ENCODE measurements at places on chromosomes 3 and 15.

DNA sequence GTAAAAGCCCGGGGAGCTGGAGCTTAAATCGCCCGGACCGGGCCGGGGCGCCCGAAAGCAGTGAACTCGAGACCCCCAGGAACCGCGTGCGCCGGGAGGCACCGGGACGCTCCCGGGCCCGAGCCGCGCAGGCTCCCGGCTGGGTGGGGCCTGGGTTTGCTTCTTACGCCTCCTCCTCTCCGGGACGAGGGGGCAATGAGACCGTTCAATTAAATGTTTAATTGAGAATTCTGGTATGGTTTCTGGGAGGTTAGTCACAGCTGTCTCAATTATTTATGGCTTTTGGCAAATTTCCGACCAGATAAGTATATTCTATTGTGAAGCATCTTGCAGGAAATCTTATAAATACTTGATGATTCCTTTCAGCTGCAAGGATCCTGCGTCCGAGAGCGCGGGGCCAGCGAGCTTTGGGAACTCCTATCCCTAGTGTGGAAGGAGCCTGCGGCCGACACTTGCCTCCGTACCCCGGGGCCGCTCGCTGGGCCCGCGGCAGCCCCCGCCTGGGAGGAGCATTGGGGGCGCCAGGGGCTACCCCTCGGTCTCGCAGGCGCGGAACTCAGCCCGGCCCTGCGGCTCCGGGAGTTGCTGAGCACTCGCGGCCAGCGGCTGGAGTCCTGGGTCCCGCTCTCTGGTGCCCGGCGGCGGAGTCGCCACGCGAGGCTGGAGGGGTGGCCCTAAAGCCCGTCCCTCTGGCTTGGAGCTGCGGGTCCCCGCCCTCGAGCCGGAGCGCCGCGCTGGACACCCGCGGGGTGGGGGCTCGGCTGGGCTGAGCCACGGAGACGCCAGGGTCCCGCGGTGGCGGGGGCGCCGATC, 10.3 kb downstream of the ISL2 start:
- DNase-seq = no peak

- DNase-seq = no peak
These were observed 46.9 kb downstream of the DLEC1 start for GRCh38 chr3:38085943-38086324.

DNA sequence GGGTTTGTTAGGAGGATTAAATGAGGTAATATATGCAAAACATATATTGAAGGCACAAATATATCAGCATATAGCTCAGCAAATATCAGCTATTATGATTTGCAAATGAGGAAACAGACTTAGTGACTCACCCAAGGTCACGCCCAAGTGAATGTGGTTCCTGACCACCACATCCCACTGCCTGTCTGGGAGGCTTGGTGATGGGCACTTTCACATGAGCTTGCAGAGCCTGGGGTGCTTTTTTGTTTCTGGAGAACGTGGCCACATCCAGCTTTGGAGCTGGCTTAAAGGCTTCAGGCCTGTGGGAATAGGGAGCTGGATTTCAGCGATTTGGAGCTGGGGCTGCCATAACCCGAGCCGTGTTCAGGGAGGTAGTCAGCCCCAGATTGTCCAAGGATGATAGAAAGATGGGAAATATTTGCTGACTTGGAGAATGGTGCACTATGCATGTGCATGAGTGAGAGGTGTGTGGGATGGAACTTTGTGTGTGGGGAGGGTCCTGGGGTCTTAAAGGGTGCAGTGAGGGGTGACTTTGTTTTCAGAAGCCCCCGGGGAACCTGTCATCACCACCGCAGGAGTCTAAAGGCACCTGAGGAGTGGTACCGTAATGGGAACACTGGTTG, 12.0 kb upstream of the FGD5 start:
- no peak for DNase-seq

DNA sequence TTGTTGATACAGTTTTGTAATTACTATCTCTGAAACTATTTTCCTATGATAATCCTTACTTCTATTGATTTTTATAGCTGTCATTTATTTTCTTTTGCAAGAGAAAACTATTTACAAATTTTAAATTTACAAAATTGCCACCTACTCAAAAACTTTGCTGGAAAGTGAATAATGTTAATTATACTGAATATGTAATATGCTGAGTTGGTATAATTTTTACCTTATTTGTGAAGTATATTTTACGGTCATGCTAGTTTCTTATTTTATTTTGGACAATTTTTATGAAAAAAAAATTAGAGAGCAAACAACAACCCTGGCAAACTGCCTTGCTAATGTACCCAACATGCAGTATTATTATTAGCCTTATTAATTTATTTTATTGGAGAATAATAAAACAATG, 2.9 kb downstream of the KCNH8 start:
- no peak for DNase-seq

DNA sequence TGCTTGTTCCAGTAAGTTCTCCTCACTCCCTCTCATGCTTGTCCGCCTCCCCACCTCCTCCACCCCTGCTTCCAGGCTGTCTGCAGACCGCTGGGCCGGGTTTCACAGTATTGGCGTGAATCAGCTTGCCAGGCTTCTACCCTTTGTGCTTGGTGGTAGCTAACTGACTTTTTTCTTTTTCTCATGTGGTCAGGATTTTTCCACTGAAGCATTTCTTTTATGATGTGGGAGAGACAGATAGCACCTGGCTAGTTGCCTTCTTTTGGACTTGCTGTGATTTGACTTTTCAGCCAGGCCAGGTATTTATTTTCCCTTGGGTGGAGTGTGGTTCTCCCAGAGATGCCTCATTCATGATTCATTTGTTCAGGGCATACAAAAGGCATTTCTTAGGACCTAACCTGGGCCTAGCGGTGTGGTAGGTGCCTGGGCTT, 60.6 kb downstream of the ST6GAL1 start:
- DNase-seq = no peak

DNA sequence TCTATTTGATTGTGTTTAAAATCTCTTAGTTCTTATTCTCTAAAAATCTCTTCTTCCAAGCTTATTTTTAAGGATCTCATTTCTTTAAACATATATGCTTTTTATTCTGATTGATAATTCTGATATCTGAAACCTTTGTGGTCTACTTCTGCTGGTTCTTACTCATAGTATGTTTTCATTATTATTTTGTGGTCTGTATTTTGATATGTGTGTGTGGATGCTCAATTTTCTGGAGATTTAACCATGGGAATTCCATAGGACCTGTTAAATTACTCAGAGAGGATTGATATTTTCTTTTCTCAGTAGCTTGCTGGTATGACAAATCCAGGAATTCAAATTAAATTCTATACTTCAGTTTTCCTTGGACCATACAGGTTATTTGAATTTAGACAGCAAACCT, 14.7 kb upstream of the HHLA2 start:
- DNase-seq = no peak

- DNase-seq = no peak
These were observed 10.8 kb downstream of the STRA6 start for GRCh38 chr15:74191798-74192197.

GRCh38 chr3:81216192-81216591, 545.3 kb downstream of the GBE1 start:
- DNase-seq = no peak

DNA sequence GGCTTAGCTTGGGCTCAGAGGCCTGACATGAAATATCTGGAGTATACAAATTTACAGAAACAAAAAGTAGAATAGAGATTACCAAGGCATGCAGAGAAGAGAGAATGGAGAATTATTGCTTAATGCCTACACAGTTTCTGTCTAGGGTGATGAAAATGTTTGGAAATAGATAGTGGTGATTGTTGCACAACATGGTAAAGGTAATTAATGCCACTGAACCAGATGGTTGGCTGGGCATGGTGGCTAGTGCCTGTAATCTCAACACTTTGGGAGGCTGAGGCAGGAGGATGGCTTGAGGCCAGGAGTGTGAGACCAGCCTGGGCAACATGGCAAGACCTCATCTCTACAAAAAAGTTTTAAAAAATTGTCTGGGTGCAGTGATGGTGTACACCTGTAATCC, 46.6 kb upstream of the OSBPL11 start:
- DNase-seq = no peak

- no peak for DNase-seq
These were observed 2.4 kb upstream of the NCEH1 start for GRCh38 chr3:172713316-172713715.

DNA sequence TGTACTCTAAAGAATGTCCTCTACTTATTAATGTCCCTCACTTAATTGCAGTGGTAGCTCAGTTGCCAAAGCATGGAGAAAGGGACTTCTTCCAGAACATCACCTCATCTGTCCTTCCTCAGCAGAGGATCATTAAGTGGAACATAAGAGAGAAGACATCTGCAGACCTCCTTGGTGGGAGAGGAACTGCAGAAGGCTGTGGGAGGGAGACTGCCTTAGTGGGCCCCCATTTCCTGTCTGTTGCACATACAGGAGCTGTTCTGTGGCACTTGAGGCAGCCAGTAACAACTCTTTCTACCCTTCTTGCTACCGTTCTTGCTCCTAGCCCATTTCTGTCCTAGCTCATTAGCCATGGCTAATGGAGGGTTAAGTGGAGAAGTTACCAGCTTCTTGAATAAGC, 33.6 kb downstream of the HPS3 start:
- no peak for DNase-seq

GRCh38 chr3:123194552-123194951, 7.2 kb upstream of the SEC22A start:
- DNase-seq = no peak

- DNase-seq = no peak
These were observed 61.7 kb downstream of the SIDT1 start for GRCh38 chr3:113594066-113594465.

GRCh38 chr3:123597561-123597960, 12.7 kb upstream of the HACD2 start:
- no peak for DNase-seq

DNA sequence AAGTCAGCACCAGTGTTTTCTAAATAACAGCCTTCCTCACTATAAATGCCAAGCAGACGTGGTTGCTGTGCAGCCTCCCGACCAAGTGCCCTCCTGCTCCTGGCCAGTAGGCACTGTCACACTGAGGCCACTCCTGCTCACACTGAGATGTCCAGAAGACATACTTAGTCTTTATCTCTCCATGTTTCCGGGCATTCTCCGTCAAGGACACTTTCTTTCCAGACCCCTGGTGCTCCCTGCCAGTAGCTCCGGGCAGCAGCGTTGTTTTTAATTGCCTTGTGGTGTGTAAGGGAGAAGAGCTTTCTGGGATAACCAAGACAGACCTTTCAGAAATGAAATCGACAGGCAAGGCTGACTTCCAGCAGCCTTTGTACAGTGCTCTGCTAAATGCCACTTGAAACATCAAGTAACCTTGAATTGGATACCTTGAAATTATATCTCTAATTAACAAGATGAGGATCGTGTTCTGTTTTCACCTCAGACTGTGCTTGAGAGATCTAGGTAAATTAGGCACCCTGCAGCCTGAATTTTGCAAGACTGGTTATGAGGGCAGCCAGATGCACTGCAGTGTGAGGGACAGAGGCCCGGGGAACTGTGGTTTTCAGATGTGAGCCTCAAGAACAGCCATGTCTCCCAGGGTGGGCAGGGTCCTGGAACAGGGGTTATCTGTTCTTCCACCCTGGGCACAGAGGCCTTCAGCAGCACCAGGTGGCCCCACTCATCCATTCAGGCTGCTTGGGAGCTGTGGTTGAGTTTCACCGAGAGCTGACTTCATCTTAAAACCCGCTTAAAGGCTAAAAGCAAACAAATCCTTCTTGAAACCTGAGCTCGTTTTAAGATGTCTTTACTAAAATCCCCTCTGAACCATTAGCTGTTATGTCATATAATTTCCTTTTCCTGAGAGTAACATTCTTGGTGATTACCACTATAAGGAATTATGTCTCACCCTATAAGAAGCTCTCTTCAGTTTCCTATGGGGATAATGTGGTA, 105.5 kb upstream of the IL12A start:
- no peak for DNase-seq

- no peak for DNase-seq
These were observed 15.1 kb downstream of the PLSCR5 start for GRCh38 chr3:146589899-146590508.

DNA sequence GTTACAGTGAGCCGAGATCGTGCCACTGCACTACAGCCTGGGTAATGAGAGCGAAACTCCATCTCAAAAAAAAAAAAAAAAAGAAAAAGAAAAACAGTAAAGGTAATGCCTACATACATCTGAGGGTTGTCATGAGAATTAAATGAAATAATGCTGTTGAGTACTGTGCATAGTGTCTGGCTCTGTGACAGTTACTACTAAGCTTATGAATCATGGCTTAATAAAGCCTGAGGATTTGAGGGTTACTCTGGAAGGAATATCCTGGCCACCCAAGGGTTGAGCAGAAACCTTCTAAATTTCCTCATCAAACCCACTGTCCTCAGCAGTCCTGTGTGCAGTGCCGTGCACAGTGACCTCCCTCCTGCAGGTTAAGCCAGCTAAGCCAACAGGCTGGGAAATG, 26.8 kb upstream of the ELP6 start:
- no peak for DNase-seq

- DNase-seq = no peak
These were observed 212 bp downstream of the TCAIM start for GRCh38 chr3:44338828-44339127.

DNA sequence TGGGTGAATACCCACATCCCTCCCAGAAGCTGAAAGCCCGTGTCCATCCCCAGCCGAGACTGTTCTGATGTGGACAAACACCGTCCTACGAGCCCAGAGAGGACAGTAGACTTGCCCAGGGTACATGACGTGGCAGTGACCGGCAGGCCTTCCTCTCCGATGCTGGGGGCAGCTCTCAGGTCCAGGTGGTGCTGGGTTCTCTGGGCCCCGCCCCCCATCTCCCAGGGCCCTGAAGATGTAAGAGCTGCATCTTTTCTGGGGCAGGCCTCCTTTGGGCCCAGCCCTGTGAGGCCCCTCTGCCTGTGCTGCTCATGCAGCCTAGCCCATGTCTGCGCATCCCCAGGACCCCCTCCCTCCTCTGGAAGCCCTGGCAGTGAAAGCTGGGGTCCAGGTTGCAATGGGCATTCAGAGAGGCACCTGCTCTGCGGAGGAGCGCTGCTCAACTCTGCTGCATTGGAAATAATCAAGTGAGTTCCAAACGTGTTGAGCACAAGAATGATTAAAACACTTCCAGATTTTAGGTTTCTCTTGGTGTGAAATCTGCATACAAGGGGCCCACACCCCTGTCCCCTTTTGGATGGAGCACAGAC, 71.9 kb downstream of the FBLN2 start:
- DNase-seq = no peak

DNA sequence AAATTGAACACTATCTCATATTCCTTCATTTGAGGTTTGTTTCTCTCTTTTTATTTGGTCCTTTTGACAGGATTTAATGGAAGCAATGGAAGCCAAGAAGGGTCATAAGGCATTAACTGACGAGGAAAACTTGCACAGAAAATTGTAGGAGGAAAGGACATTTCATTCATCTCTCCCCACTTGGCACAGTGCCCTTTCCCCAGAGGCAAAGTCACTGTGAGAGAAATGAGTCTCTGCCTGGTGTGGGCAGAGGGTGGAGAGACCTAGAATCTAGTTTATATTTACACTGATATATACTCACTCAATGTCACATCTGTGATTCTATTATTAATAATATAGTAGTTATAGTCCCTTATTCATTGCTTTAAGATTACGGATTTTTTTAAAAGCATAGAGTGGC, 324.6 kb upstream of the IL12A start:
- DNase-seq = no peak

- no peak for DNase-seq
These were observed 31.7 kb upstream of the THUMPD3 start for GRCh38 chr3:9331171-9331570.
